ENCODE measurements at places on chromosomes 12 and 14. TPM values are rescaled to one million over a fixed set of nuclear protein-coding genes. Genes with fewer than 3 reads are reported as not detected.

Gene LBHD2
- total RNA-seq = not detected

- DNase-seq = no peak
Measured at GRCh38 chr12:116142936-116143898, 134.3 kb downstream of the MED13L start.

- DNase-seq = no peak
Measured at GRCh38 chr14:45364565-45365156, 111.7 kb upstream of the MIS18BP1 start.

GRCh38 chr12:93518725-93519124, 51.4 kb downstream of the MRPL42 start:
- no peak for DNase-seq

- DNase-seq = no peak
Measured at GRCh38 chr14:45699471-45699870, 446.5 kb upstream of the MIS18BP1 start.

Gene CCDC38
- total RNA-seq = not detected

Gene C12orf54
- total RNA-seq = not detected

GRCh38 chr12:71371122-71371521, 68.5 kb upstream of the LGR5 start:
- no peak for DNase-seq

All from type B pancreatic cell (in vitro differentiated cells).